CD8-positive, alpha-beta memory T cell (primary cell): ENCODE measurements at places on chromosomes 1 and 21. TPM values are rescaled to one million over a fixed set of nuclear protein-coding genes. Genes with fewer than 3 reads are reported as not detected.

DNA sequence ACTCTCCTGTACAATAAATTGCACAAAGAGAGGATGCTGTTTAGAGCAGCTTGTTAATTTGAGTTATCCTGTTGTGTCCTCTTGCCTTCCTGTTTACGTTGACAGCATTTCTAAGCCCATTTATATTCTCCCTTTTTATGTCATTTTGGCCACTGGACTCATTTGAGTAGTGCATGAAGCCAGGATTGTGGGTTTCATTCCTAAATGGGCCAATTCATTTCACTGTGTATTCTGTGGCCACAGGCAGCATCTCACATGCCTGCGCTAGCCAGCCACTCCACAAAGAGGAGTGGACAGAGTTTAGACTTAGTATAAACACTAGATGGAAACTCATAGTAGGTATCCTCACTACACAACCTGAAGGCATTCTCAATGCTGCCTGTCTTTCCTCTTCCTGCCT lies 73.4 kb downstream of the DTL start:
- no peak for DNase-seq

The MROH7 gene
- polyA plus RNA-seq, result not detected

DNA sequence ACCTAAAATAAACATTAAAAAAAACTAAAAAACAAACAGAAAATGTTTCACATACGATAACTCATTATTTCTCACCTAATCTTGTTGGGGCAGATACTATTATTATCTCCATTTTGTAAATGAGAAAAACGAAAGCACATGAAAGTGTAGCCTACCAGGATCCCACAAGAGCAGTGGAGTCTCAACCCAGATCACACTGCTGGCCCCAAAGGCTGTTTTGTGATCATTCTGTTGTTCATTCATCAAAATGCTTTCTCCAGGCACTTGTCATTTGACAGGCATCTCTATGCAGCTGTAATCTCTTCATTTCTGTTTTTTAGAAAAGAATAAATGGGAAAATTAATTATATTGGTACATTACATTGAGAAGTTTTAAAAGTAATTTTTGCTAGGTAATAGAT lies 67.5 kb downstream of the AK5 start:
- DNase-seq, result no peak

DNA sequence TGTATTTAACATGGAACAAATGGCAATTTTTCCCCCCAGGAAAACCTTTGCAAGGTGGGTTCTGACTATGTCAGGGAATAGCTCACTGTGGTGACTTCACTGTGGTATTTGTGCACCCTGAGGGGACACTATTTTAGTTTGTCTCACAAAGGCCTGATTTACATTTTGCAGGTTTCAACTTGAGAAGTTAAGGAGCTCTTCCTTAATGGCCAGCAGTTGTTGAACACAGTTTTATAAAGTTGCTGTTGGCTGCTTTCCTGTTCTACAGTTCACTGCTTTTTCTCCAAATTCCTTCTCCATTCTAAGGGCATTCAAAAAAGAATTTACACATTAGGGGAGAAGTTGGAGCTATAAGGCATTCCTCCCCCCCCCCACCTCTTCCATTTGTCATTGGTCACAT lies 4.6 kb downstream of the LAMC1 start:
- no peak for DNase-seq

DNA sequence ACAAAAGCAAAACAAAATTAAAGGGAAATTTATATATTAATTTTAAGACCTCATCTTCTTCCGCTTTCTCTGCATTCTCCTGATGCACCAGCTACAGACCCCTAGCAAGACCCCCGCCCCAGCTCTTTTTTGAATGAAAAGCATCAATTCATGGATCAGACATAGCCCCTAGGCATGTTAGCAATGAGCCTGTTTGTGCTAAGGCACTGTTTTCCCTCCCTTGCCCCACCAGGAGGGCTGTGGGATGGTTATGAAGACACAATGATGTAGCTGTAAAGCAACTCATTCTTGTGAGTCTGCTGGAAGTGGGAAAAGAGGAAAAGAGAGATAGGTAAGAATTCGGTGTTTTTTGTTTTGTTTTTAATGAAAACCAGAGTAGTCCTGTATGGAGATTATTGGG lies 88.5 kb upstream of the ZBTB18 start:
- DNase-seq, result no peak

DNA sequence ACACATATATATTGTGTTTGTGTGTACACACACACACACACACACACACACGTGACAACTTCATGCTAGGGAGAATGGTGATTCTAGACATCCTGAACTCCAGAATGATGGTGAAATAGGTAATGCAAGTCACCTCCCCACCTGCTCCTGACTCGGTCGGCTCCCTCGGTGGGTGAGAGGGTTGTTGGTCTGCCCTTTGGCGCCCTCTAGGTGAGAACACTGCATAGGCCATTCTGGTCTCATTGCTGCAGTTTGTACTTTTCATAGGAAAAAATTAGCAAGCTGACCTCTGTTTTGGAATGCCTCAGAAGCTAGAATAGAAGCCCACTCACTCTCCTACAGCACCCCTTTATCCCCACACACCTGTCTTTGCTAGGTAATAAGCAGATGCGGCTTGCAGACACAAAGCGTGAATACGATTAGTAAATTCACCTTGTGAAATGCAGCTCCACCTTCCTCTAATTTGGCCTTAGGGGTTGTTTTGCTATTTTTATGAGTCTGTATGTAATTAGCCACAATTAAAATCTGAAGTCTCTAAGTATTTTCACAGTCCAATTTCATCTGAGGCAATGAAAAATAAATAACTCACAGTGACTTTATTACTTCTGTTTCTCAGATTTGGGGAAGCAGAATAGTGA lies 130.0 kb upstream of the KCNJ15 start:
- DNase-seq, result no peak

- no peak for DNase-seq
Measured at GRCh38 chr1:89089962-89090361, 25.0 kb upstream of the GBP1 start.

The KRTAP19-8 gene
- polyA plus RNA-seq, result not detected

GRCh38 chr1:246333855-246334254 lies 173.2 kb downstream of the SMYD3 start:
- DNase-seq, result no peak

- no peak for DNase-seq
Measured at GRCh38 chr1:23594927-23595353, 35.6 kb upstream of the ID3 start.

DNA sequence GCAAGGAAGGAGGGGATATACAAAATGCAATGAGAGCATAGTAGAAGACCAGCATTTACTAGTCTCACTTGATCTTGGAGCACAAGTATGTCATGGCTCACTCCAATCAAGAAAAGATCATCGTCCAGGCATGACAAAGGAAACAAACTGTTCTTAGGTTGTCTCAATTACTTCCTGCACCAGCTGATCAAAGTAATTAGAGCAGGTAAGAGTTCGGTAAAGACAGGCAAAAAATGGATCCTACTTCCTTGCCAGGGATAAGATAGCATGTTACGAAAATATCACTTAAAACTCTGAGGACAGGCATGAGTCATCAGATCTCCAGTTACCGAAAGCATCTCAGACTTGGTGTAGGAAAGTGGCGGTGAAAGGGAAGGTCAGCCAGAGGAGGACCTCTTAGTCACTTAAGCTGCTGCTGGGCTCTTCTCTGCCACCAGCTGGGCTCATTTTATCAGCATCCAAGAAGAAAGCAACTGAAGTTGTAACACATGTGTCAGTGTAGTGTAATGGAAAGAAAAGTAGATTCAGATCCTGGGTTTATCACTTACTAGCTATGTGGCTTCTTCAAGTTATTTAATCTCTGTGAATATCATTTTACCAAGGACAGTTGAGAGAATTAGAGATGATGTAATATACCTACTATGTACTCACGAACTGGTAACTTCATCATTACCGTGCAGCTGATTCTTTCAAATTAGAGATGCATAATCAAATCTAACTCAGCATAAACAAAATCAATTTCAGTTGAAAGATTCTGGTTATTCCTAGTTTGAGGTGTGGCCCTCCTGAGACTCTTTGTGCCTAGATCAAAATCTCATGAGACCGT lies 46.8 kb downstream of the XCL1 start:
- no peak for DNase-seq

- DNase-seq, result no peak
Measured at GRCh38 chr1:7919880-7920279, 20.8 kb downstream of the TNFRSF9 start.

The SVBP gene
- 38.4 TPM for polyA plus RNA-seq

GRCh38 chr1:58815069-58815685 lies 31.3 kb upstream of the JUN start:
- peak; percentile 56 for DNase-seq

The SHISAL2A gene
- polyA plus RNA-seq, result 11.3 TPM

DNA sequence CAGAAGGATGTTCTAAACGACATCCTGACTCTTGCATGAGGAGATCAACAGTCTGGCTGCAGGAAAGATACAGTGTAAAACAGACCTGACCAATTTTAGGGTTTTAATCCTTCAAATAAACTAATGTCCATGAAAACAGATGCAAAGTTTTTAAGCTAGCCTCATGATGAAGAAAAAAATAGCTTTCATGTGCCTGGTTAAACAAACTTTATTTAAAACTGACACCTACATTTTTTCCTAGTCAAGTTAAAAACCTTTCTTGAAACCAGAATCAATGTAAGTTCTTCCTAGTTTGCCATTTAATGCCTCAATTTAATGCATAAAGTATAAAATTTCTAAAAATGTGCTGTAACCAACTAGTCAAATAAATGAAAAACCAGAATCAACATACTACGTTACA lies 2.9 kb downstream of the WDR26 start:
- no peak for DNase-seq
